ENCODE measurements at places on chromosomes 12 and 14. TPM values are rescaled to one million over a fixed set of nuclear protein-coding genes. Genes with fewer than 3 reads are reported as not detected.

Gene CLEC14A
- total RNA-seq = 4.8 TPM

Gene TMEM52B
- 0.14 TPM for total RNA-seq

Gene PLBD1
- total RNA-seq = 9.5 TPM

Gene PRR13
- total RNA-seq = 65.8 TPM

Gene FAM181A
- not detected for total RNA-seq

Gene ABCD4
- total RNA-seq = 28.3 TPM

All from thymus (tissue), 14 donors.